Forelimb muscle (tissue), 1 donor: ENCODE measurements at places on chromosomes 12 and 14. TPM values are rescaled to one million over a fixed set of nuclear protein-coding genes. Genes with fewer than 3 reads are reported as not detected.

The TROAP gene
- 11.4 TPM for polyA plus RNA-seq

The ENDOU gene
- polyA plus RNA-seq = 0.71 TPM

The ACOT4 gene
- 0.29 TPM for polyA plus RNA-seq

The SYNE3 gene
- 9.2 TPM for polyA plus RNA-seq

The CMA1 gene
- polyA plus RNA-seq = not detected

The PTCSC3 gene
- not detected for polyA plus RNA-seq

The PTPN21 gene
- 57.3 TPM for polyA plus RNA-seq
